Stimulated activated CD4-positive, alpha-beta T cell treated with anti-CD3 and anti-CD28 coated beads, Interleukin-15, amount 100 ng/mL, for 1 hour (primary cell): ENCODE measurements at places on chromosomes 16 and 17.

DNA sequence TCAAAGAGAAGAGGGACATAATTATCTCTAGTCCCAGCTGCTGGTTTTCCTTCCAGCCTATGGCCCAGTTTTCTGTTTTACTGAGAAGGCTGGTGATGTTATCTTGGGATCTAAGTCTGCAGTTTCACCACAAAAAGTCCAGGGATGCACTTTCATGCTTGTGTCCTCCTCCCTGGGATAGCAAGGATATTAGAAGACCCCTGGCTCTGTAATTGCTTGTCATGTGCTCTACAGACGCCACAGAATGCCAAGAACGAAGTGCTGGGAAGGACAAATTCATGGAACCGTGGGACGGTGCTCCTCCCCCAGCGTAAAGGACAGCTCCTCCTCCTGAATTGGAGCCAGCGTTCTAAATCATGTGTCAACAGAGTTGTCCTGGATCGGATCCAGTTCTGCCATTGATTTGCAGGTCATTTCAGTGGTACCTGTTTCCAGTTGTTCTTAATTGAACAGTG is 8.6 kb downstream of the MAPT start:
- no peak for DNase-seq

DNA sequence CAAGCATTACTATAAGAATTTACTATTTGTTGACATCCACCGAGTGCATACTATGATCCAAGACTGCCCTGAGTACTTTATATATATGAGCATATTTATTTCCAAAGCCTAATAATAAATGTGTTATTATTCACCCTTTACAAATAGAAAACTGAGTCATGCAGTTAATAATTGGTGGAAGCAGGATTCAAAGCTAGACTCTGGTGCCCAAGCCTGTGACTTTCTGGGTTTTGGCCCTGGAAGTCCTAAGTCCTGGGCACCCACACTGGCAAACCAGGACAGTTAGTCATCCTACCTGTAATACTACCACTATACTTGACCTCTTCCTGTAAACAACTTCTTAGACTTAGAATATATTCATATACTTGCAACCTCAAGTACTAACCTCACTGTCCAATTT is 257.4 kb upstream of the IRX5 start:
- DNase-seq = no peak

DNA sequence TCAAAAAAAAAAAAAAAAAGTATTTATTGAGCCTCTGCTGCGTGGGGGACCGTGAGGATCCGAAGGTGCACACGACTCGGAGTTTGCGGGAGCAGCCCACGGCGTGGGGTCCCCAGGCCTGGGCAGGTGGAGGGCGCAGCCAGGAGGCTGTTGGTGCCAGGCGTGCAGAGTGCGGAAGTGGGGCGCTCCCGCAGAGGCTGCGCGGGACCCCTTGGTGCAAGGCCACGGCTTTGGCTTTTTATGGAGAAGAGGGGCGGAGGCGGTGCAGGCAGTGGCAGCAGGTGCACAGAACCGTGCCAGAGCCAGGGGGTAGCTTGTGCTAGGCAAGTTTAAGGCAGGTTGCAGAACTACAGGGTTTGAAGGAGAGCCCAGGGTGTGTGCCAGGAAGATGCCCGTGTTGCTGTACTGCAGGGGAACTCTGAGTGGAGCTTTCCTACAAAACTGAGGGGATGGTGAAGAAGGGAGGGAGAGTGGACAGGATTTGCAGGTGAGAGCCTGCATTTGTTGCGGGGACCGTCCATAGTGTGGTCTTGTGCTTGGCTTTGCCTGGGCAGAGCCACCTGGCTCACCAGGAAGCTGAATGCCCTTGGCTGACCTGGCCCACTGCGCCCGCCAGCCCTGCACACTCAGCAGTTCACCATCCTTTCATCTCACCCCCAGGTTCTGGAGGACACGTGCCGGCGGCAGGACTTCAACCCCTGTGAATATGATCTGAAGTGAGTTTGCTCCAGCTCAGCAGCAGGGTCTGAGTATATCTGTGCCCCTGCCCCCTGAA is 1.3 kb downstream of the ASPSCR1 start:
- DNase-seq = no peak

GRCh38 chr17:28925912-28926365 is 23.1 kb upstream of the DHRS13 start:
- DNase-seq = no peak

DNA sequence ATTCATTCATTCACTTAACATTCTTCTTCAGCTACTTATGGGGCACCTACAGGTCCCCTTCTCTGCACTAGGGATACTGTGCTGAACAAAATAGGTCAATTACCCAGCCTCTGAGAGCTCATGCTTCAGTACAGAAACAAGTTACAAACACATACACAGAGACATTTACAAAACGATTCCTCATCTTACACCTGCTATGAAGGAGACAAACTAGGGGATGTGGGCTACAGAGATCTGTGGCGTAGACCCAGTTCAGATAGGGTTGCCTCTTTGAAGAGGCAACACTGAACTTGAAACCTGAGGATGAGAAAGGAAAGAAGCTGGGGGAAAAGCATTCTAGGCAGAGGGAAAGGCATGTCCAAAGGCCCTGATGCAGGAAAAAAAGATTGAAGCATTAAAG is 5.2 kb downstream of the IL21R start:
- DNase-seq = no peak

DNA sequence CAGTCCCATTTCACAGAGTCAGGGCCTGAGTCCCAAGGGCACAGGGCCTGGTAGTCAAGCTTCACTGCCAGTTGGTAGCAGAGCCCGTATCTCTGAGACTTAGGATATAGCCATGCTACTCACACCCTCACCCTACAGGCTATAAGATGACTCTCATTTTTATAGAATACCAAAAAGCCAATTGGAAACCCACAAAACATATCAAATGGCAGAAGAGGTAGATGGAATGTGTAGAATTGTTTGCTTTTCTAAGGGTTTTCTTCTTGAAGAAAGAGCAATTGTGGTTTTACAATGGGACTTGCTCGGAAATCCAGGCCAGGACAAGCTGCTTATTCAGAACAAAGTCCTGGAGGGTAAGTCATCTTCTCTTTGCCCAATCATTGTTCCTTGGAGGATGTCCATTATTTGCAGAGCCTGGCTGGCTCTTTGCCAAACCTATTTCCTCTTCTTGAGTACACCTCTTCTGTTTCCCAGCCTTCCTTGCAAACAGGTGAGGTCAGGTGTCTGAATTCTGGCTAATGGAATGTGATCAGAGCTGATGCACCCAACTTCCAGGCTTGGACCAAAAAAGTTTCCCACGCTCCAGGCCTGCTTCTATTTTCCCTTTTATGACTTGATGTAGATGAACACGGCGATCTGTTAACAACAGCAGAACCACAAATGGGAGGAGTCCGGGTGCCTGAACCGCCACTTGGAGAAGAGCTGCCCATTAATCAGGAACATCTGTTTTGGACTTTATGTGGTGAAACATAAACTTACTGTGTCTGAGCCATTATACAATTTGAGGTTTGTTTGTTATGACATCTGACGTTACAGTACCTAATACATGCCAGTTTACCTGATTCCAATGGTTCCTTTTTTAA is 16.9 kb upstream of the CCL22 start:
- DNase-seq = no peak

DNA sequence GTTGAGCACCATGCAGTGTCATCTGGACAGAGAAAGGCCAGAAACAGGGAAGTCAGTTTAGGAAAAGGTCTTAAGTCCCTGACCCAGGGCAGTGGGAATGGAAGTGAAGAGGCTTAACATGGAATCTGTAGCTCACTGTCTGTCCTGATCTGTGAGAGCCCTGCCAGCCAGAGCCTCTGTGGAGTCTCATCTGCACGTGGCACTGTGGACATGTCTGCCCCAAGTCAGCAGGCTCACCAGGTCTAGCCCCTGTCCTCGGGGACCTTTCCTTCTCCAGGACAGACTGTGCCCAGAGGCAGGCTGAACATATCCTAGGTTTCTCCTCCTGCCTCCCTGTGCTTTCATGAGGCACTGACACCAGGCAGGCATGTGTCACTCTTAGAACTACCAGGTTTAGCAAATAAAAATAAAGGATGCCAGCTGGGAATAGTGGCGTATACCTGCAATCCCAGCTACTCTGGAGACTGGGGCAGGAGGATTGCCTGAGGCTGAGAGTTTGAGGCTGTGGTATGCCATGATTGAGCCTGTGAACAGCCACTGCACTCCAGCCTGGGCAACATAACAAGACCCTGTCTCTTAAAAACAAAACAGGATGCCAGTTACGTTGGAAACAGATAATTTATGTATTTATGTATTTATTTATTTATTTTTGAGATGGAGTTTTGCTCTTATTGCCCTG is 22.4 kb downstream of the UNK start:
- DNase-seq = no peak

DNA sequence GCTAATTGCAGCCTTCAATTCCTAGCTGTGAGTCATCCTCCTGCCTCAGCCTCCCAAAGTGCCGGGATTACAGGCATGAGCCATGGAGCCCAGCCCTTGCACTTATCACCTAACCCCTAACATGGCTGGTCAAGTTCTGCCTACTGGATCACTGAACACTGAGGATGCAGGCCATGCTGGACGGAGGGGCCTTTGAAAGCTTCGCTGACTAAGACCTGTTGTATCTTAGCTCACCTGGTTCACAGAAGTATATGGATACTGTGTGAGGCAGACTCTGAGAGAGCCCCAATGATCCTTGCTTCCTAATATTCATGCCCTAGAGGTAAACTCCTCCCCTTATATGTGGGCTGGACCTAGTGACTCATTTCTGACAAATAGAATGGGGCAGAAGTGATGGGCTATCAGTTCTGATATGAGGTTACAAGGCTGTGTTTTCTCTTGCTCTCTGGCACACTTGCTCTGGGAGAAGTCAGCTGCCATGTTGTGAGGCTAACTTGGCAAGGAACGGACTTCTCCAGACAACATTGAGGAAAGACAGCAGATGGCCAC is 11.7 kb upstream of the TMIGD1 start:
- no peak for DNase-seq

DNA sequence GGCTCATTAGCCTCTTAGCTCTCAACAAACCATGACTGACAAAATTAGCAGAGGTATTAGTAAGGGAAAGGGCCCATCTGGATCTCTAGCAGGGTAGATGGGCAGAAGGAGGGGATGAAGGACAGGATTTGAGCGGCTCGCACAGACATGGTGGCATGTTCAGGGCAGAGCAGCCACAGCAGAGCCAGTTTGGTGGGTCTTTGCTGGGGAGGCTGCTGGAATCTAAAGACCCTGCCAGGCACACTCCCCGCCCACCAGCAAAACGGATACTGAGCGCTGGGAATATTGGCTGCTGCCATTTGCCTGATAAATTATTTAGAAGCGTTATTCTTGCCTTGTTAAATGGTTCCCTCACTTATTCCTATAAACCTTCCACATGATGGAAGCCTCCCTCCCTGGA is 20.7 kb upstream of the NAT9 start:
- no peak for DNase-seq

- no peak for DNase-seq
Measured at GRCh38 chr17:36768394-36768793, 167.0 kb downstream of the MRM1 start.

- no peak for DNase-seq
Measured at GRCh38 chr17:4229627-4230541, 33.9 kb downstream of the ANKFY1 start.

- peak; percentile 61 for DNase-seq
Measured at GRCh38 chr17:82212331-82213250, at the start of gene CCDC57. CCDC57 (minus strand) TSS chr17:82212842; CDS start chr17:82201944, 10,898 bp downstream.

GRCh38 chr16:50635505-50636392 is 45.4 kb downstream of the SNX20 start:
- no peak for DNase-seq

DNA sequence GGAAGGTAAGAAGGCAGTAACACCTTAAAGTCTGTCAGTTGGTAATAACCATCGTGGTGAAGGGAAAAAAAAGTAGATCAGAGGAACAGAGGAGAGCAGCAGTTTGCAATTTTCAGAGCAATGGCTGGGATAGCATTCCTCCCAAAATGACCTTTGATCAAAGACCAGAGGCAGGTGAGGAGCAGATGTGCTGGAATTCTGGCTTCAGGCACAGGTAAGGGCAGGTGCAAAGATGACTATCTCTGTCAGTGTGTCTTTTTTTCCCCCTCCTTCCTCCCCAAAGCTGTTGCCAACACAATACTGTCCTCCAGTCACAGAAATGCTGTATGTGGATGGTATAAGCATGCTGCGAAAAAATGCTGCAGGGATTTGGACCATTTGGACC is 166.7 kb downstream of the XYLT1 start:
- no peak for DNase-seq

- no peak for DNase-seq
Measured at GRCh38 chr17:28385406-28385805, 13.9 kb downstream of the SARM1 start.

DNA sequence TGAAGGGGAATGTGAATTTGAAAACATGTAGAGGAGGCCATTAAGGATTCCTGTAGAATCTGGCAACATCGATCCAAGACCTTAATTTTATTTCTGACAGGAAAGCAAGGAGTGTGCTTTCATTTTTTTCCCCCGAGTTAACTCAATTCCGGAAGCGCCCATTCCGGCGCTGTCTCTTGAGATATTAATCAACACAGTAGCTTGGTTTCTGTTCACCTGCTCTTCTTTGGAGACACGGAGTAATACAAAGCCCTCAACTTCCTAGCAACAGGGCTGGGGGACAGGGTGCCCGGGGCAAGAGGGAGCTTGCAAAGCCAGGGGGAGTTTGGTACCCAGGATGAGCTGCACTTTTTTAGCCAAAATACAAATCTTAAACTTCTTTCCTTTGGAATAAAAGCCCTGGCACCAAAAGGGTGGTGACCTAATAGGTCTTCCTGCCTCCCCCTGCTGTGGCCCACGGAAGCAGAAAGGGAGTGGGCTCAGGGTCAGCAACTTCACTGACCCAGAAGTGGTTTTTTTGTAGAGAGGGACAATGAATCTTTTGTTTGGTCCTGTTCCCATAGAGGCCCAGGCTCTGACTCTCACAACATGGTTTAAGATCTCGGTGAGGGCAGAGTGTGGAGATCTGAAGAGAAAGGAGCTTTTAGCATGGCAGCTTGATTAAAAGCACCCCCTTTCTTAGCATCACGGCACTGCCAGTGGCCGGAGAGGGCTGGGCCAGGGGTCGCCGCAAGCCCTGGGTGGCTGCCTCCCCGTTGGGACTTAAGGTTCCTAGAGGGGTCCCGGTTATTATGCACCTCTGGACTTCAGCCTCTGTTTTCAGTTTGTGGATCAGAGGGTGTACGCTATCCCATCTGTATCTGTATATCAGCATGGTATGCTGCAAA is 207.3 kb downstream of the CCDC182 start:
- no peak for DNase-seq

- DNase-seq = no peak
Measured at GRCh38 chr17:8488901-8489300, 53.2 kb downstream of the NDEL1 start.

GRCh38 chr16:29744541-29745101 is 1.2 kb downstream of the C16orf54 start:
- DNase-seq = no peak

DNA sequence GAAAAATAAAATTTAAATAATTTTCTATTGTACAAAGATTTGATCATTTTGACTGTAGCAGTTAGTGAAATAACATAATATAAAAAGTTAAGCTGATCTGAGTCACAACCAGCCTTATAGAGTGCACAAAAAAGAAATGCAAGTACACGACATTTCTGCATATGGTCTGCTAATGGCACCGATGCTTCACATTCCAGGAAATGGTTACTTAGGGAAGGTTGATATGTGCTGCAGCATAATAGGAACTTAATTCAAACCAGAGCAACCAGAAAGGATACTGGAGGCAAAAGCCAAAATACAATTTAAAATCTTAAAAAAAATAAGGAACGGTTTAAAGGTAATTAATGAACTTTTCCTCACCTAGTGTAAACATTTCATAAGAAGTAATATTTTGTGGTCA is 10.0 kb upstream of the CFDP1 start:
- no peak for DNase-seq

- no peak for DNase-seq
Measured at GRCh38 chr17:13563866-13564265, 37.9 kb downstream of the HS3ST3A1 start.

GRCh38 chr16:49594685-49595498 is 221.3 kb downstream of the C16orf78 start:
- no peak for DNase-seq

- no peak for DNase-seq
Measured at GRCh38 chr16:3068487-3068886, 3.0 kb downstream of the IL32 start.
